ENCODE measurements at places on chromosomes 5 and 9. TPM values are rescaled to one million over a fixed set of nuclear protein-coding genes. Genes with fewer than 3 reads are reported as not detected.

NUTM2F gene
- not detected for total RNA-seq

GRCh38 chr9:127679506-127679905, 27.3 kb upstream of the CFAP157 start:
- DNase-seq, result no peak

DNA sequence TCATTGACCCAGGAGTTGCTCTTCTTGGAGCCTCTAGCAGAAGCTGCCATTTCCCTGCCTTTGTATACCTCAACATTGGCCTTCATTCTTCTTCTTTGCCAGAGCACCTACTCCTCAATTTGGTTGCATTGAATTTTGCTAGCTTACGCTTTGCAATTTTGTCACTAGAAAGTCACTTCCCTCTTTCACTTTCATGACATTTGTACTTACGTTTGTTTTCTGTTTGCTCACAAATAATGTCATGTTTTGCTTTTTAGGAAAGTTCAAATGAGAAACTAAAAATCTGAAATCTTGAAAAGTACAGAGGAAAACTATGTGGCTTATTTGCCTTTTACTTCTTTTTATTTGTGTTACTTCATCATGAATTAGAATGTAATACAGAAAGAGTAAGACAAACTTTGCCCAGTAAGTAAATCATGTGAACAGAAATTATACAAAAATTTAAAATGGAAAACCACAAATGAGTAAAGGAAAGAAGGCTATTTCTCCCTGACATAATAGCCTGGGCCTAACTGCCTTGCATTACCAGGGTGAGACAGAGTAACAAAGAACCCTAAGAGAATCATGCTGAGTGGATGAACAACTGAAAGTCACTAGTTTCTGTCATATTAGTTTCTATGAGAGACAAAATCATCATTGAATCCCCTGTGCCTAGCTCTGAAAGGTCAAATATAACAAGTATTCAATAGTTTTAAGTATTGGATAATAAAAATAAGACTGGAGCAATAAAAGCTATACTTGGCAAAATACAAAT, 7.4 kb upstream of the IFNA1 start:
- no peak for DNase-seq

GRCh38 chr5:52799358-52799982, 11.8 kb downstream of the ITGA1 start:
- peak; percentile 91 for DNase-seq

DNA sequence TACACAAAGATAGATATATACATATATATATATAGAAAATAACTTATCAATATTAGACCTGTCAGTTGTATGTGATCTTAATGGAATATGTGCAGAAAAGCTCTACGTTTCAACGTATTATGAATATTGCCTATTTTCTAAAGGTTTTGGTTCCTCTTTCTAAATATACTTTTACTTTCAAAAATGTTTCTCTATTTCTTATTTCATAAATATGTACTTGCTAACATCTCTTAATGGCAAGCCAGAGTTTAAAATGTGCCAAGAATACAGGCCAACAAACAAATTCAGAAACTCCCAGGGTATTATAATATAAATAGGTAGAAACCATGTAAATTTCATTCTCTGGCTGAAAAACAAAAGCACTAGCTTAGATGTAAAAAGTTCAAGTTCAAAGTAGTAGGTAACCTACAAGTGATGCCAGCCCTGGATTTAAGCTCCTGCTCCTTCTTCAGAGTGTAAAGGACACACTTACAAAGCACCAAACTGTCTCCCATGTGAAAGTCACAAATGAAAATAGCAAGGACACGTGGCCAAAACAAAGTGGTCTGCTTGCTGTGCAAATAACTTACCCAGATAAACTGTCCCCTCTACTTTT, 685.1 kb upstream of the DMAC1 start:
- DNase-seq, result no peak

Measured in renal cortical epithelial cell (primary cell).